NCI-H1105 (cell line): ENCODE measurements at places on chromosomes 16 and 17.

- DNase-seq: no peak
Observed at GRCh38 chr17:970364-970763, 9.2 kb downstream of the NXN start.

DNA sequence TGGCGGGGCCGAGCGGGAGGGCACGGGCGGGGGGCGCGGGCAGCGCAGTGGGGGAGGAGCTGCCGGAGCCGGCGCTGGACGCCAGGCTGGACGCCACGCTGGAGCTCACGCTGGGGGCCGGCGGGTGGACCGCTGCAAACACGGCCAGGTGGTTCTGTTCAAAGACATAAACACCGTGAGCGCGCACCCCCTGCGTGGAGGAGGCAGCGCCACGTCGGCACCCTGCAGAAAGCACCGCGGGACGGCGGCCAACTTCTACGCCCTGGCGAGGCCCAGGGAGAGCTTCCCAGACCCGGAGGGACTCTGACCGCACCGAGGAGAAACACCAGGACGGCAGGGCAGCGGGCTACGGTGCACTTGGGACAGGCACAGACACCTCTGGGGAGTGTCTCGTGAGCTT is 29.3 kb downstream of the UNKL start:
- no peak for DNase-seq

GRCh38 chr17:62649570-62649969 is 22.1 kb downstream of the MRC2 start:
- DNase-seq: no peak

GRCh38 chr17:8956465-8956902 is 9.0 kb downstream of the PIK3R5 start:
- DNase-seq: no peak

DNA sequence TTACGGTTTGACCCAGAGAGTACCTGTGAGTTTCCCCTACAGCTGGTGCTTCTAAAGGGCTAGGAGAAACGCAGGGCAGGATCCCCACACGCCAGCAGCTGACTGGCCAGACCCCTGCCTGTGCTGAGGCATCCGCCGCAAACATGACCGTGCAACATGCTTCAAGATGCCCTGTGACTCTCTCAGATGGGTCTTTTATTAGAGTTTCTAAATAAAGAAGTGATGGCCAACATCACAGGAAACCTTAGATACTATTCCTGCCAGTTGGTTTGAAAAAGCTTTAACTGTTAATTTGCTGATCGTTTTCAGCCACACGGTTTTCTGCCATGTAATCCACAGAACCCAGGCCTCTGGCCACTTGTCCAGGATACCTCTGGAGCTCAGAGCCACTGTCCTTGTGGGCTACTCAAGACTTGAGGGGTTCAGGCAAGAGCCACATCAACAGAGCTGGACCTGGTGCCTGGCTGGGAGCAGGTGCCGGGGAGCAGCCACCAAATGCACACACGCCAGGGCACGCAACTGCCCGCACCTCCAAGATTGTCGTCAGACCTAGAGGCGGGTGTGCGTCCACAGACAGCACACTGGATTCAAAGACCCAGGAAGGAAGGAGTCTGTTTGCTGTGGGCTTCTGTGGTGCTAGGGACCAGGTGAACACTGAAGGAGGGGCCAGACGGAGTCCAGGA is 118.4 kb downstream of the ZNF778 start:
- no peak for DNase-seq

DNA sequence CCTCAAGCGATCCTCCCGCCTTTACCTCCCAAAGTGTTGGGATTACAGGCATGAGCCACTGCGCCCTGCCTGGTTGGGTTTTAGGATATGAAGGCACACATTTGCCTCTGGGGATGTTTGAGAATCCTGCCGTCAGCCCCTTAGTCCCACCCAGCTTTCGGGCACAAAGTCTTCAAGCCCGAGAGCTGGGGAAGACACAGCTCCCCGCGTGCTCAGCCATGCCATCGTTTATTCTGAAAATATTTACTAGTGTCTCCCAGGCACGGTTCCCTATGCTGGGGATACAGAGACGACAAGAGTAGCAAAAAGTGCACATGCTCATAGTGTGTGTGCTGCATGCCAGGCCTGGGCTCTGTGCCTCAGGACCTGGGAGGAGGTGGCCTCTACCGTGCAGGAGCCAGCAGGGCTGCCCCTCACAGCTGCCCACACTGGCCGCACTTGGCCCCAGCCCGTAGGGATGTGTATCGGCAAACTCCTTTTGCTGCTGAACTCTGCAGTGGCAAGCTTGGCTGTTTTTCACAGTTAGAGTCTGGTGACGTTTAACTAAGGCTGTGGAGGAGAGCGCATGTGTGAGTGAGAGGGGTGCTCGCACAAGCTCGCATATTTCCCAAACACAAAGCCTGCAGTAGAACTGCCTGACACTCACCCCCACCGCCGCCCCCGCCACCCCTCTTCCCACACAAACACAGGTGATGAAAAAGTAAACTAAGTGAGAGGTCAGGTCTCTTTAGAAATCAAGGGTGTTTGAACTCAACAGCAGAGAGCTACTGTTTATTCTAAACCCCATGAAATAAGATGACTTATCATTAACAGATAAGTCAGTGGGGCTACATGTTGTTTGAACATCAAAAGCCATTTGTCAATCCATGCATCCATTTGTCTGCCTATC is 266.4 kb downstream of the MRTFB start:
- DNase-seq: no peak

- no peak for DNase-seq
Observed at GRCh38 chr16:2675714-2676113, 6.6 kb upstream of the KCTD5 start.

GRCh38 chr16:595094-595528 is 5.2 kb downstream of the RAB40C start:
- no peak for DNase-seq

- no peak for DNase-seq
Observed at GRCh38 chr16:55101026-55101425, 170.4 kb downstream of the IRX5 start.

DNA sequence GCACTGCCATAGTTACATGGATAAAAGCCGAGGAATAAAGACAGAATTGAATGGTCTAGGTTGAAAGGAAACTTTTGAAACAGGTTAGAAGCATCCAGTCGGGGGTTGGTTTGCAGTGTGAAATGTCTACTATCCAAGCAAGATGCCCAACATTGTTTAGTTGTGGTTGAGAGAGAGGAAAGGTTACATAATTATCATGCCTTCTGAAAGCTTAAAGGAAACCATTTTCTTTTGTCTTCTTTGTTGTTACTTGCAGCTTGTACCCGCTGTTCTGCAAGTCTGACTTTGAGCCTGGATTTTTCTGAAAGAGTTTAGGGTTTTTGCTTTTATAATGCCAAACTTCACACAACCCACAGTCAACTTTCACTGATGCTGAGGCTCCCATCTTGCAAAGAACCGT is 167.9 kb downstream of the AXIN2 start:
- no peak for DNase-seq

DNA sequence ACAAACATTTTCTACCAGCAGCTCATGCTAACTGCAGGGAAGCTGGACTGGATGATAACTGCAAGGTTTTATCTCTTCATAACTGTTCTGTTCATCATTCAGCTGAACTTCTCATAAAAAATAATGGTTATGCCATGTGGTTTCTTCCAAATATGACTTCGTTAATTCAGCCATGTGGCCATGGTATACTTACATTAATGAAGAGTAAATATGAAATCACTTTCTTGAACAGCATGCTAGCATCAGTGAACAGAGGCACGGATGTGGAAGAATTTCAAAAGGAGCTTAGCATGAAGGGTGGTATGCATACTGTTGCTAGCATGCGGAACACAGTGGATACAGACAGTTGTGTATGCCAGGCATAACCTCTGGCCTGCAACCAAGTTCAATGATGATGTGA is 1417.0 kb upstream of the CDH8 start:
- DNase-seq: no peak
